CD8-positive, alpha-beta T cell (primary cell): ENCODE measurements at places on chromosomes 5 and 9. TPM values are rescaled to one million over a fixed set of nuclear protein-coding genes. Genes with fewer than 3 reads are reported as not detected.
A peak's percentile ranks its signal among the peaks of the same experiment; 100 is the strongest.

- no peak for DNase-seq
Measured at GRCh38 chr5:142082182-142082781, 26.3 kb upstream of the NDFIP1 start.

DNA sequence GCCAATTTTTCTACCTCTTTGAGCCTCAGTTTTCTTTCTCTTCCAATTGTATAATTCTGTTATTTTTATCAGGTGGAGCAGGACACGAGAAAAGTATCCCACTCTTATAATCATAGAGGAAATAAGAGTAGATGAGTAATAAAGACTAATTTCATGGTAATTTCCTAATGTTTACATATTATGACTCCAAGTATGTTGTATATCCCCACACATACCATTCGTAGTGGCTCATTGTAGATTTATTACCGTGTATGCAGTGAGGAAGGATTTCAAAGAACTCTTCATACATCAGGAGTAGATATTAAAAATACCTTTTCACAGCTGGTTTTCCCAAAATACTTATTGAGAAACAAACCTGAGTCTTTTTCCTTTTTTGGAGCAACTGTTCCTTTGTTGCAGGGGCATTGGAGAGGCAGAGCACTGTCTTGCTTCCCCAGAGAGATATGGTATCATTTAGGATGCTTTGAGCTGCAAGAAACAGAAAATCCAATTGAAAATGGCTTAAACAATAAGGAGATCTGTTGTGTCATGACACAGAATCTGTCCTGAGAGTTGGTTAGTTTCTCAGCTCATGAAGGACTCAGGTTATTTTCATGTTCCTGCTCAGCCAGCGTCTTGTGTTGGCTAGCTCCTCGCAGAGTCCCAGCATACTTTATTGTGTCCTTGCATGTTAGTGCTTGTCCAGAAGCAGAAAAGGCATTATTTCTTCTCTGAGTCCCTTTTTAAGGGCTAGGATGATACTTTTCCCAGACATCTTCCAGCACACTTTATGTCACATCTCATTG, 291.2 kb downstream of the ARHGAP26 start:
- no peak for DNase-seq

DNA sequence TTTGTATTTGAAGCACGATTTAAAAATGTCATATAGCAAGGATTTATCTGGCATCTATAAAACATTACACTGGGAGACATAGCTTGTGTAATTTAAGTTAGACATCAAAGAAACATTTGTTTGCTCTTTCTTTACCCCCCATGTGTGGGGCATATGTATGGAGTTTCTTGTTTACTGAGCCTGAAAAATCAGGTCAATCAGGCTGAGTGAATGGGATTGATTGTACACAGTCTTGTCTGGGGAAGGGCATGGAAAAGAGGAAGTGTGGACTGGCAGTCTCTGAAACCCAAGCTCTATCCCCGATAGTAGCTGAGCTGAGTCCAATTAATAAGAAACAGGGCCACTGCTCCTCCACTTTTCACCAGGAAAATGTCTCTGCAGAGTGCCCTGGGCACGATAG, 49.4 kb downstream of the SLC46A2 start:
- no peak for DNase-seq

- DNase-seq: peak; percentile 63
Measured at GRCh38 chr5:88690409-88691229, 192.4 kb downstream of the MEF2C start.

DNA sequence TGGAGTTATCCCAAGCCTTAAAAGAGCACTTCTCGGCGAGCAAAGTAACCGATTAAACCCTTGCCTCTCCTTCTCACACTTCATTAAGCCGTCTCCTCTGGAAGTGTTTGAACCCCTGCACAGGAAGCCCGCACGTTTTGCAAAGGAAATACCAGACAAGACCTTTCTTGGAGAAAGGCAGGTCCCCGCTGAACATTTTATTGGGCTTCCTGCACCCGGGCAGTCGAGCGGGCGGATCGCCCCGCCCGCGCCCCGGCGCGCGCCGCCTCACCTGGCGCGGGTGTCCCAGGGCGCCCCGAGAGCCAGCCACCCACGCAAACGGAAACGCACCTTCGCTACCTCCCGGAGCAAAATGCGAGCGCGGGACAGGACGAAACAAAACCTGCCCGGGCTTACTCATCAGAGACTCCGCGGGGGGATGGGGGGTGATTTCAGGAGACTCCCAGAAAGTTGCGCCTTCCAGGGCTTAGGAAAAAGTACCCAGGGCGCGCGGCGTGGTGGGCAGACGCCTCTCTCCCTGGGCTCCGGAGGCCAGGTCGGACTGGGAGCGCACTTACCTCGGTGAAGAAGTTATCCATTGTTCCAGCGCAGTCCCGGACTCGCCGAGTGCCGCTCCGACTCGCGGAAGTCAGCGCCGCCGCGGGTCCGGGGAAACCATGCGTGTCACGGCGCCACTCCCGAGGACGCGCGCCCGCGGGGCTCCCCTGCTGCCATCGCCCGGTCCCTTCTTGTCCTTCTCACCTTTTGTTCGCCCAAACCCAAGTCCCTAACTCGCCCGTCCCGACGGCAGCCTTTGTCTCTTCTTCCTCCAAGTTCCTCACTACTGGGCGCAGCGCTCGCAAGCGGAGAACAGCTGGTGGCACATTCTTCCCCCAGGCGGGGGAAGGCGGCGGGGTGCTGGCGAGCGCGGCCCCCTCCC, 598 bp downstream of the MYO10 start:
- DNase-seq: no peak

DNA sequence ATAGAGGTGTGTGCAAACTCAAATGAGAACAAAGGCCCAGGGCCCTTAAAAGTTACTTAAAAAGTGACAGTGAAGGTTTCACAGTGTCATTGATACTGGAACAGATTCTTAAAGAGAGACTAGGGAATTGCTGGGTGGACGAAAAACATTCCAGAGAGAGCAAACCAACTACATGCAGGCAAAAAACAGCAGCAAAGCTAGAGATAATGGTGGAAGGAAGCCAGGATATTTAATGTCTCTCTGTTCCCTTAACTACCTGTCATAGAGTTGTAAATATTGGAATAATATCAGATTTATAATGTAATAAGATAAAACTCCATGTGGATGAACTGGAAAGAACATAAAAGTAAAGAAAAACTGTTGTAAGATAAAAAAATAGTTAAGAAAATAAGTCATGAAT, 508.6 kb downstream of the TAF11L14 start:
- DNase-seq: no peak

- no peak for DNase-seq
Measured at GRCh38 chr5:150440948-150441812, 8.4 kb downstream of the RPS14 start.

GRCh38 chr5:1826235-1826980, 25.2 kb downstream of the NDUFS6 start:
- DNase-seq: no peak

DNA sequence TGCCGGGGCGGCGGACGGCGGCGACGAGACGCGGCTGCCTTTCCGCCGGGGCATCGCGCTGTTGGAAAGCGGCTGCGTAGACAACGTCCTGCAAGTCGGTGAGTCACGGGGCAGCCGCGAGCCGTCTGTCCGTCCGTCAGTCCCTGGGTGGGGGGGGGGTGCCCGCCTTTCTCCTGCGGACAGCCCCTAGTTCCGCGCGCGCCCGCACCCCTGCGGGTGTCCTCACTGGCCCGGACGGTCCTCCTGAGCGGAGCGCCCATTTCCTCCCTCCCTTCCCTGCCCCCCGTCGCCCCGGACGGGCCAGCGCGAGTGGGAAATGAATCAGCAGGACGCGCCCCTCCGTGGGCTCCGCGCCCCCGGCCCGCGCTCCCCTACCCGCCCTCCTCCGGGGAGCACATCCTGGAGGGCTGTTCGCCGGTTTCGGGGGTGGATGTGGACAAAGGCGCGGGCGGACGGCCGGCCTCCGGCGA, 828 bp downstream of the ZSWIM6 start:
- peak; percentile 64 for DNase-seq

DNA sequence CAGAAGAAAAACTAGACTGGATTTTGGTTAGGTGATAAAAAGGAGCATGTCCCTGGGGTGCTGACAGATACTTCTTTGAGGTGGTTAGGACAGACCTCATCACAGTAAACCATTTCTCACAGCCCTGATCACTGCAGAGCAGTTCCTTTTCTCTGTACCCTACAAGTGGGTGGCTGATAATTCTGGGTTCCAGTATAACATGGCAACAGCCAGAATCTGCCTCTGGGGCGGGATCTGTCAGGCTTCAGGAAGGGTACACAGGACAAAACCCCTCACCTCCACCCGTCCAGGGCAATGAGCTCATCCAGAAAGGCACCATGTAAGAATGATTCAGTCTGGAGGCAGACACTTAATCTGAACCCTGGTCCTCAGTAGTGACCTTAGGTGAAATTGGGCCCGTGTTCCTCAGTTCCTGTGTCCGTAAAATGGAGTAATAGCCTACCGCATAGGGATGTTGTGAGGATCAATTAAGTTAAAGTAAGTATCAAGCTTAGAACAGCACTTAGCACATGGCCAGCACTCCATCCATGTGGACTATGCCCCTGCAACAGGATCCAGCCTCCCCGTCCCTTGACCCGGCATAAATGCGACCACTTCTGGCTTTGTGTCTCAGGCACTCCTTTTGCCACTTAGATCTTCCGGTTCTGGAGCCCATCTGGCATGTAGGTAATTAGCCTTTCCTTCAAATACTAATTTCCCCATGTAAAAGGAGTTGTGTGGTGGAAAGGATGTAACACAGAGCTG, 129.2 kb downstream of the LHFPL2 start:
- DNase-seq: no peak

DNA sequence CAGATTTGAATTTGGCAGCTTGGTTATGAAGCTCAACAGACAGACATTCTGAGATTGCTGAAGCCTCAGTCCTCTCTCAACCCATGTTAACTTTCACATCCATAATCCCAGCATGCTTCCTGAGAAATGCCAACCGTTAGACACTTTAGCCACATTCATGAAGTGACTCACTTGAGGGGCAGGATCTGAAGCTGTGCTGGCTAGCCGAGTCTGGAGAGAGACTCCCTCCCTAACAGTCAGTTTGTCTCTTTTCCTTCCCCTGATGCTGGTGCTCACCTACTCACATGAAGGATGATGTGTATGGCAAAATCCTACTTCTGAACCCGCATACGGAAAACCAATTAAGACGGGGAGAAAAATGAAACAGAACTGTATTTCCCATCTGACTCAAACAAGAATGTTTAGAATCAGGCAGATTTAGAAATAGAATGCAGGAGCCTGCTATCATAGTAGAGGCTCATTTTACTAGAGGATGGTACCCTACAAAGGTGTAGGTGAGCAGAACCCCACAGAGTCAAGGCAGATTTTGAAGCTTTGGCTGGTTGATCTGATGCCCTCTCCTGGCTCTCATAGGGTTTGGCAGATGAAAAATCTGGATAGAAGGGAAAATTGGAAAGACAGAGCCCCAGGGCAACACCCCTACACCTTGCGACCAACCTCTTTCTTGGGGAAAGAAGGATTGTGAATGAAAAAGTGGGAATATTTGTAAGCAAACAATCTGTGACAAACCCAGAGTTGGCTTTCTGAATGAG, 150.9 kb upstream of the LHFPL2 start:
- DNase-seq: no peak

The IL4 gene
- not detected for total RNA-seq

The GOLM1 gene
- total RNA-seq: 0.14 TPM

The KIAA0825 gene
- total RNA-seq: 1.0 TPM

The SLC6A18 gene
- not detected for total RNA-seq

The FOXD4L3 gene
- total RNA-seq: not detected

DNA sequence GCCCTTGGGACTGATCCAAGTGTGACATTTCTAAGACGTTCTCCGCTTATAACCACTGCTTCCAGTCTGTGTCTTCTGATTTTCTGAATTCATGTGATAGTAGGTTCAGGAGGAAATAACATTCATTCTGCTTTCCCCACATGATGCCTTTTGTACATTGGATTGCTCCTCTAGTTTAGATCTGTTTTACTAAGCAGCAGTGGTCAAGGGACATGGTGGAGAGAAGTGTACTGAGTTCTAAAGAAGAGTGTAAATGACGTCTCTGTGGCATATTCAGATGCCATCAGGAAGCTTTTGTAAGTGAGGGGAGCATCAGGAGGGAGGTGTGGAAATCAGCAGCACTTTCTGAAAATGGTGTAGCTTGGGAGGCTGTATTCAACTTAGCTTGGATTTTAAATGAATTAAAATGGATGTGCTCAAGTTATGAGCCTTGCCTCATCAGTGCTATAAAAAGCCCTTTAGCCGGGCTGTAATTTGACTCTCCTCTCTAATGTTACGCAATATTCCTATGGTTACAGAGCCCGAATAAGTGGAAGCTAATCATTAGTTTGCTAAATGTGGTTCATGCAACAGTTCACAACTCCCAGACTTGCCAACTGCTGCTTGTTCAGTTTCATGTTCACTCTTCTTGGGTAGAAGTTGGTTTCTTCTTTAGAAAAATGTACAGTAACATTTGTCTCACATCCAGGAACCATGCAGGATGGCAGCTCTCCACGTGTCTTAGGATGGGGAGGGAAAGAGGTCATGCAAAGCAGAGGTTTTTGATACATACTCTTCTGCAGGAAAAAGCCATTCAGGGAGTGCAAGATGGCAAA, 281.3 kb downstream of the ARHGAP26 start:
- DNase-seq: no peak

DNA sequence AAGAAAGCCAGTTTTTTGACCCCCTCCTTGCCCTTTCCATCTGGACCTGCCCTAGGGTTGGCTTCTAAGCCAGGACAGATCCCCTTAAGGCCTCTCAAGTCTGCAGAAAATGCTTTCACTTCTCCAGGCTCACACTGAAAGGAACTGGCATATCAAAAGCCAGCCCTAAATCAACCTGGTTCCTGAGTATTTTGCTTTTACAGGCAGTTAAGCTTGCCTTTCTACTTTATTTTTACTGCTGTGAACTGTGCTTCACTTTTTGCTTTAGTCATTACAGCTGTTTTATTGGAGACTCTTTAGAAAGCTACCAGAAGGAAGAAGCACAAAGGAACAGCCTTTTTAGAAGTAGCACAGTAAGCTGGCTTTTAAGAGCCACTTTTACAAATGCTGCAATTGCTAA, 5.0 kb downstream of the TARS1 start:
- DNase-seq: no peak
